ENCODE measurements at places on chromosomes 3 and 15. TPM values are rescaled to one million over a fixed set of nuclear protein-coding genes. Genes with fewer than 3 reads are reported as not detected.

KLF15 gene
- total RNA-seq: 0.50 TPM

GALNT15 gene
- 1.3 TPM for total RNA-seq

- no peaks in the 10 kb centered on the region for H3K4me1 ChIP-seq
- no peak for DNase-seq
- no peaks in the 10 kb centered on the region for H3K27me3 ChIP-seq
- no peaks in the 10 kb centered on the region for H3K36me3 ChIP-seq
- no peak overlapping the region for H3K4me3 ChIP-seq
- no peak overlapping the region for H3K27ac ChIP-seq
Observed at GRCh38 chr15:82914396-82914795, 38.1 kb downstream of the HOMER2 start.

GRCh38 chr3:168138421-168138820 is 42.7 kb upstream of the GOLIM4 start:
- no peaks in the 10 kb centered on the region for H3K36me3 ChIP-seq
- H3K27me3 ChIP-seq: no peaks in the 10 kb centered on the region
- H3K27ac ChIP-seq: no peak overlapping the region
- H3K4me1 ChIP-seq: no peaks in the 10 kb centered on the region
- DNase-seq: no peak

- no peaks in the 10 kb centered on the region for H3K27me3 ChIP-seq
- H3K4me3 ChIP-seq: no peak overlapping the region
- H3K27ac ChIP-seq: no peak overlapping the region
- peaks cover 10% of the 10 kb centered on the region for H3K36me3 ChIP-seq
- H3K4me1 ChIP-seq: no peaks in the 10 kb centered on the region
Observed at GRCh38 chr15:42804739-42805138, 67.8 kb upstream of the CDAN1 start.
